ENCODE measurements at places on chromosomes 6 and 20. TPM values are rescaled to one million over a fixed set of nuclear protein-coding genes. Genes with fewer than 3 reads are reported as not detected.

GRCh38 chr6:156852147-156852857 is 75.1 kb downstream of the ARID1B start:
- no peak for DNase-seq

- no peak for DNase-seq
These were observed 184.8 kb upstream of the CDH4 start for GRCh38 chr20:61067221-61067620.

DNA sequence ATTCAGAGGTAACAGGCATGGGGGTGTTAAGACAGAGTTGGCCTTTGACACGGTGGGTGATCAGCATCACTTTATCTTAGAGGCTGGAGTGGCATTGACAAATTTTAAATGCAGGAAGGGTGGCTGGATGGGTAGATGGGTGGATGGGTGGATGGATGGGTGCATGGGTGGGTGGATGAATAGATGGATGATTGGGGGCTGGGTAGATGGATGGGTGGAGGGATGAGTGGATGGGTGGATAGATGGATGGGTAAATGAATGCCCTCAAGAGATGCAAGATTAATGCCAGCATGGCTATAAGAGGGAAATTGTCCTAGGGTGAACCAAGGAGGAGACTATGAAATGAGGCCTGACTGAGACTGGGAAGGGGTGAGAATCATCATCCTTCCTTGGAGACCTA is 18.4 kb downstream of the ITPR3 start:
- no peak for DNase-seq

- no peak for DNase-seq
These were observed 150.2 kb downstream of the TBC1D7 start for GRCh38 chr6:13178107-13178506.

DNA sequence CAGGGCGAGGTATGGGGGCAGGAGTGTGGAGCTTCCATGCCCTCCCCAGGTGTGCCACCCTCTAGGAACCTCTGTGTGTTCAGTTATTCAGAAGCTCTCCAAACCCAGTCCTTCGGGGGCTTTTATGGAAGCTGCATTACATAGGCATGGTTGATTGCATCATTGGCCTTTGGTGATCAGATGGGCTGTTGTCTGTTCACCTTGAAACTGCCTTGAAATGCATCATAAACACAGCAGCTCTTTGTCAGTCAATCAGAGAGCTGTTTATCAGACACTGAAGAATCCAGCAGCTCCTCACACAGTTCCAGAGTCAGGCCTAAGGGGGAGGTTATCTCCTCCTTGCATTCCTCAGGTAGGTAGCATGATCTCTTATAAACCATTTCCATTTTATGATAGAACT is 62.4 kb downstream of the E2F3 start:
- DNase-seq: no peak

DNA sequence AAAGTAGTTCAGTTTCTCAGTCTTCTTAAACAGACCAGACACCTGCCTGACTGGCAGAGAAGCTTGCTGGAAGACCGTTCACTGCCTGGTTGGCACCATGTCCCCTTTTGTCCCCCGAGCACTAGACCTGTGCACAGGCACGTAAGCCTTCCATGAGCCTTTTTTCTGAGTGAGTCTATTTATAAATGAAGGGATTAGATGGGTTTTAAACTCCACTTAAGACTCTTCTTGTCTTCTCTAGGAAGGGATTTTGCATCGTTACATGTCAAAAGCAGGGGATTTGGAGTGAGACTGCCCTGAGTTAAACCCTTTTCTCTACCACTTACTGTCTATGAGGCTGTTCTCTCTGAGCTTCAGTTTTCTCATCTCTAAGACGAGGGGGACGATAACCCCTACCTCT is 37.6 kb downstream of the STK35 start:
- DNase-seq: no peak

DNA sequence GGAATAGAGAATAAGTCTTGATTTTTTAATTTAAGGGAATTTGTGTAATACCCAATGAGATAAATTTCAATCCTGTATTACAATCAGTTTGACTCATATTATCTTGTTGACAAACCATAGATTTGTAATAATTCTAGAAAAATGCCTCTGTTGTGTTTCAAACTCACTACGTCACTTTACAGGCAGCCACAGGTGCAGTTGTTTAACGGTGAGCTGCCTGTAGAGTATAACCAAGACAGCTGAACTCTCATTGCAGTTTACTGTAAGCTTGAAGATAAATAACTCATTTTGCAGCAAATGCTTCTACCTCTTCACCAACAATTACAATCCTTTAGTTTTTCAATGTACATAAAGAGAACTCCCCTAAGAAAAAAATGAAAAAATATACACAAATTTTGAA is 114.3 kb downstream of the PRKN start:
- no peak for DNase-seq

GRCh38 chr6:42257614-42258013 is 40.0 kb upstream of the MRPS10 start:
- DNase-seq: no peak

DNA sequence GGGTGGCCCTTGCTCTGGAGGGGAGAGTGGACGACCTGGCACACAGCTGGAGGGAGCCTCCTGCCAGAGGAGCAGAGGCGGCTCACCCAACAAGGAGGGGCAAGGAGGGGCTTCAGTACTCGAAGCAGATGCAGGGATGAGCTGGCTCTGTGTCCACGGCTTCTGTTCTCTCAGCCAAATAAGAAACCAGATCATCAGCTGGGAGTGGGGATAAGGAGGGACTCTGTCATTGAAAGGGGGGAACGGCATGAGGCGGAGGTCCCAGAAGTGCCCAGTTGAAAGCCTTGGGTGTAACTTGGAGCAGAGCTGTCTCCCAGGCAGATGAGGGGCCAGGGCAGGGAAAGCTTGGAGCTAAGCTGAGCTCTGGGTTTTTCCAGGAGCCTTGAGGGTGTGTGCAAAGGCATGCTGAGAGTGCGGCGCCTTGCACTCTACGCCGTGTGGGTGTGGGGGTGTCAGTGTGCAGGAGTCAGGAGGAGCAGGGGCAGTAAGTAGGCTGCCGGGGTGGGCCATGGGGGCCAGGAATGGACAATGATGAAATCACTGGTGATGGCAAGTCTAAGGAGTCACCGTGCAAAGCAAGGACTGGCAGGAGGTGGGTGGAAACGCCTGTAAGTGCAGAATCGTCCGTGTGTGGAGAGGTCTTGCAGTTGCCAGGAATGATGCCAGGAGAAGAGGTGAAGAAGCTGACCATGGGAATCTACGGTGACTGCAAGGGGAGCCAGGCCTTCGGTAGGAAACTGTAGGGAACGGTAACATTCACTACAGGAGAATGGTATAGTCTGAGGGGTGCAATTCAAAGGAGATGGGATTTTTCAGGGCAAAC is 85.4 kb upstream of the FOXQ1 start:
- no peak for DNase-seq

GRCh38 chr6:149202952-149203351 is 114.6 kb upstream of the TAB2 start:
- no peak for DNase-seq

DNA sequence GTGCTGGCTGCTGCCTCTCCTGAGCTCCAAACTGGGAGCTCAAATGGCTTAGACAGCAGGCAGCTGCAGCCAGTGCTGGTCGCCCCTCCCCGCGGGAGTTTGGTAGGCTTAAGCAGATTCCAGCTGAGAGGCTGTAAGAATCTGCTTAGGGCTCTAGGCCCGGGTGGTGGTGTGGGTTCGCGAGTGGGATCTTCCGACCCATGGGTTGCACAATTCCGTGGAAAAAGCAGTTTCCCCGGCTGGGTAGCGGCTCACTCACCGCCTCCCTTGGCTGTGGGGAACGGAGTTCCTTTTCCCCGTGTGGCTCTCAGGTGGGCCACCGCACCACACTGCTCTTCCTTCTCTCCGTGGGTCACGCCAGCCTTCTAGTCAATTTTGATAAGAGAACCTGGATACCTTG is 232.5 kb downstream of the PKHD1 start:
- no peak for DNase-seq

DNA sequence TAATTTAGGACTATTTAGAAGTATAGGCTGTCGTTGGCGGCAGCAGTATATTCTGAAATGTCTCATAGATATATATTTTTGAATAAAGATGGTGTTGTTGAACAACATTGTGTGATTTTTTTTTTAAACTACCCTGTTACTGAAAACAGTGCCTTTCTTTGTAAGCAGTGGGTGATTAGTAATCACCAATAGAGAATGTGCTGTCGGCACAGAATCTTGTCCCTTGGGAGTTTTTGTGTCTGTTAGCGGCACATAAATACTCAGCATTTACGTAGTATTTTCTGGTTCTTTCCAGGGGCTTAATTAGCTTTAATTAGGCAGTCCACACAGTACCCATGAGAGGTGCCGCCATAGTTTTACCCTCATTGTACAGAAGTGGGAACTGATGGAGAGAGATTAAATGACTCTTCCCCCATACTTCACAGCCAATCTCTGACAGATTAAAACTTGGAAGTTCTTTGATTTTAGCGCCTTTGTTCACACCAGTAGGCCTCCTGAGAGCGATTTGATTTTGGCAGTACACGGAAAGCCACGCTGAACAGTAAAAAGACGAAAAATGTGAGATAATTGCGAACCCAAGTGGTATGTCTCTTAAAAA is 58.8 kb downstream of the RPRD1B start:
- DNase-seq: no peak

- DNase-seq: no peak
These were observed 20.9 kb downstream of the RAB44 start for GRCh38 chr6:36718560-36718959.

DNA sequence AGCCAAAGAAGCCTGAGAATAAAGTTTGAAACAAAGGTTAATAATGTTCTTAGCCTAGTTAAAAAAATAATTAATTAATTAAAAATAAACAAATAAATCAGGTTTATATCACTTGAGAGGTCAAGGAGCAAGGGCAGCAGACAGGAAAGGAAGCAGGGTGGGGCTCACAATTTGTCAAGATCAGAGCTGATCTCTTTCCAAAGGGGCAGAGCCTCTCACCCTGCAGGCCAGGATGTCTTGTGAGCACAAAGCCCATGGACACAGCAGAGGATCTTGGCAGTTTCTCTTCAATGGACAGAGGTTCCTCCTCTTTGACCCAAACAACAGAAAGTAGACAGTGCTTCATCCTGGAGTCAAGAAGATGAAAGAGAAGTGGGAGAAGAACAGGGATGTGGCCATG is 14.9 kb downstream of the ULBP1 start:
- DNase-seq: no peak

DNA sequence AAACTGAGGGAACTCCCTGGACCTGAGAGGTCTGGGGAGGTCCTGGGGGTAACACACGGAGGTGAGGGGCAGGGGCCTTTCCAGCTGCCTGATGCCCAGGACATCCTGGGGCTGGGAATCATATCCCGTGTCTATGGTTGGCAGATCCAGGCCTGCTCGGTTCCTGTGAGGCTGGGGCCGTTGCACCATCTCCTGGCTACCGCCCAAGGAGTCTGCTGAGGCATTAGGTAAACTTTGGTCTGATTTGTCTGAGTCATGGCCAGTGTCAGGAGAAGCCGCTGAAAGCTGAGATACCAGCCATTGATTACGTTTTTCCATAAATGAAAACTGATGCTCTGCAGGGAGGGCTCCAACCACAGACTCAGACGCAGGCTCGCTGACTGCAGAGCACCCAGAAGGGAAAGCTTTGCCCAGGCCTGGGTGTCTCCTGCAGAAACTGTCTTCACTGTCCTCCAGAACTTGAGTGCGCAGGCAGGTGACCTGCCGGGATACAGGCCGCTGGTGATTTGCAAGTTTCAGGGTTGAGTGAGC is 14.2 kb downstream of the TRAF3IP2 start:
- peak; percentile 96 for DNase-seq

GRCh38 chr6:7562769-7563168 is 21.3 kb downstream of the DSP start:
- no peak for DNase-seq

GRCh38 chr6:13378669-13379590 is 50.6 kb upstream of the TBC1D7 start:
- no peak for DNase-seq

GRCh38 chr20:54573838-54574237 is 98.4 kb downstream of the DOK5 start:
- DNase-seq: no peak

- DNase-seq: no peak
These were observed 47.9 kb downstream of the EPB41L2 start for GRCh38 chr6:131015025-131015591.

GRCh38 chr6:154411076-154411475 is 54.5 kb upstream of the IPCEF1 start:
- no peak for DNase-seq

DNA sequence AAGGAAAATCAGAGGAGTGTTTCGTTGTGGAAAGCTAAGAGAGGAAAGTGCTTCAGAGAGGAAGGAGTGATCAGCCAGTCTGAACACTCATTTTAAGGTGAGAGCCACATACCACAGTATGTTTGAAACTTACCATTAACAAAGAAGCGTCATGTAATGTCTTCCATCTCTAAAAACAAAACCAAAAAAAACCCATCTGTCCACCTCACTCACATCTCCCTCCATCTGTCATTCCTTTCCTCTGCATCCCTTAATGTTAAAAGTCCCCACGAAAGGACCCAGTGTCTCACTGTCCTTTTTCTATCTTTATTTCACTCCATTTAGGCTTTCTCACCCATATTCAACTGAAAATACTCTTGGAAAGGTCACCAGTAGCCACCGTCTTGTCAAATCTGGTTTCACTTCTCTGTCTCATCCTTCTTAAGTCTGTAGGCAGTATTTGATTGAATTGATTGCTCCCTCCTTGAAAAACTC is 59.4 kb upstream of the GNRH2 start:
- DNase-seq: no peak

DNA sequence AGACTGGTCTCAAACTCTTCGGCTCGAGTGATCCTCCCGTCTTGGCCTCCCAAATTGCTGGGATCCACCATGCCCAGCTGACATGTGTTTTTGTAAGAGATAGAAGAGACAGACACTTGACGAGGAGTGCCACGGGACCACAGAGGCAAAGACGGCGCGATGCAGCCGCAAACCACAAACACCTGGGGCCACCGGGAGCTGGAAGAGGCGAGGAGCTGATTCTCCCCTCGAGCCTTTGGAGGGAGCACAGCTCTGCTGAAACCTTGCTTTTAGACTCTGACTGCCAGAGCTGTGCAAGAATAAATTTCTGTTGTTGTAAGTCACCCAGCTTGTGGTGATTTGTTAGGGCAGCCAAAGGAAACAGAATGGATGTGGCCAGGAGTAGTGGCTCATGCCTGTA is 46.9 kb downstream of the TFAP2C start:
- DNase-seq: no peak

- no peak for DNase-seq
These were observed 141.6 kb upstream of the SLC24A3 start for GRCh38 chr20:19070681-19071445.

GRCh38 chr20:60254901-60255411 is 296.7 kb downstream of the CDH26 start:
- DNase-seq: peak; percentile 39

Gene TBX18
- 28.6 TPM for polyA plus RNA-seq

Gene DYNLT2
- 0.32 TPM for polyA plus RNA-seq

Gene PSORS1C1
- 4.9 TPM for polyA plus RNA-seq

Gene SLPI
- not detected for polyA plus RNA-seq

Gene LY6G6C
- polyA plus RNA-seq: not detected

Gene KCNK16
- not detected for polyA plus RNA-seq

Gene AGER
- 2.6 TPM for polyA plus RNA-seq

Gene NHLRC1
- 1.1 TPM for polyA plus RNA-seq

Gene CTCFL
- polyA plus RNA-seq: not detected

Gene NTSR1
- polyA plus RNA-seq: 0.01 TPM

Gene SLC17A9
- polyA plus RNA-seq: 14.4 TPM

Gene ECT2L
- polyA plus RNA-seq: not detected

Gene PPARD
- 40.9 TPM for polyA plus RNA-seq

Gene ZNF831
- not detected for polyA plus RNA-seq

Gene ELOVL4
- 0.40 TPM for polyA plus RNA-seq

Gene CLIC5
- polyA plus RNA-seq: not detected

Gene DAAM2
- polyA plus RNA-seq: 39.7 TPM
